ENCODE measurements at places on chromosomes 3 and 15. TPM values are rescaled to one million over a fixed set of nuclear protein-coding genes. Genes with fewer than 3 reads are reported as not detected.

AGBL1 gene
- 2.5 TPM for total RNA-seq

CDHR4 gene
- not detected for total RNA-seq

SKOR1 gene
- 0.63 TPM for total RNA-seq

FBXW12 gene
- total RNA-seq, result 2.8 TPM

ACP3 gene
- 0.63 TPM for total RNA-seq

RLBP1 gene
- total RNA-seq, result 2.2 TPM

LRRN1 gene
- total RNA-seq, result 49.1 TPM

FNDC3B gene
- 31.0 TPM for total RNA-seq

PCOLCE2 gene
- total RNA-seq, result 4.4 TPM

LDHAL6B gene
- total RNA-seq, result not detected

ATP13A5 gene
- total RNA-seq, result 0.63 TPM

IMPG2 gene
- 2.8 TPM for total RNA-seq

ARIH1 gene
- total RNA-seq, result 83.3 TPM

ZNF592 gene
- total RNA-seq, result 14.4 TPM

SLC6A1 gene
- total RNA-seq, result 93.0 TPM

RBP2 gene
- total RNA-seq, result not detected

GUCA1C gene
- not detected for total RNA-seq

LYZL4 gene
- not detected for total RNA-seq

RTP3 gene
- total RNA-seq, result not detected

CLDN1 gene
- total RNA-seq, result 2.5 TPM

TUSC7 gene
- not detected for total RNA-seq

ECE2 gene
- 6.9 TPM for total RNA-seq

RARRES1 gene
- 2.5 TPM for total RNA-seq

ERC2 gene
- 87.3 TPM for total RNA-seq

ANKRD34C gene
- not detected for total RNA-seq

SOX14 gene
- not detected for total RNA-seq

ISLR2 gene
- 186 TPM for total RNA-seq

MESP2 gene
- total RNA-seq, result not detected
